ENCODE measurements at places on chromosomes 13 and 19.

GRCh38 chr19:280541-281009 is 10.6 kb downstream of the PLPP2 start:
- H3K27me3 ChIP-seq: peaks cover 23% of the 10 kb centered on the region
- no peaks in the 10 kb centered on the region for H3K36me3 ChIP-seq
- no peak for DNase-seq
- H3K4me1 ChIP-seq: no peaks in the 10 kb centered on the region
- no peak overlapping the region for H3K4me3 ChIP-seq
- no peak overlapping the region for H3K27ac ChIP-seq

DNA sequence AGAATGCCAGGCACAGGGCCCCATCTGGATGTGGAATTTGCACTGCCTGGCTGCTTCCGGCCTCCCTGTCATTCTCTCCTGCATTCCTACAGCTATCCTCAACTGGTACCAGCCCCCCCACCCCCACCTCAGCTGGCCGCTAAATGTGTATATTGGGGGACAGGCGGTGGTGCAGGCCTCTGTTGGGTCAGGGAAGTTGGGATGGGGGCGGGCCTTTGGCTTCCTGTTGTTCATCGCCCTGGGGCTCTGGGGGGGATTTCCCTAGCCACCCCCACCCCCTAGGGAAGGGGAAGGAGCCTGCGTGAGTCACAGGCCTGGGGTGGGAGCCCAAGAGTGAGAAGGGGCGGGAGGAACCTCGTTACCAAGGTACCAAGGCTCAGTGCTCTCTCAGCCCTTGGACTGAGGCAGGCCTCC is 10.6 kb downstream of the POU2F2 start:
- peaks cover 54% of the 10 kb centered on the region for H3K4me1 ChIP-seq
- H3K27ac ChIP-seq: peak overlapping the region; percentile 91
- peak; percentile 81 for DNase-seq
- no peaks in the 10 kb centered on the region for H3K27me3 ChIP-seq
- peak overlapping the region; percentile 40 for H3K4me3 ChIP-seq
- peaks cover 17% of the 10 kb centered on the region for H3K36me3 ChIP-seq

- DNase-seq: no peak
- H3K36me3 ChIP-seq: peaks cover 36% of the 10 kb centered on the region
- H3K4me1 ChIP-seq: peaks cover 55% of the 10 kb centered on the region
- H3K4me3 ChIP-seq: no peak overlapping the region
Observed at GRCh38 chr19:10768369-10768768, 50.5 kb downstream of the DNM2 start.

GRCh38 chr13:22265563-22265962 is 594.7 kb downstream of the FGF9 start:
- no peaks in the 10 kb centered on the region for H3K4me1 ChIP-seq
- H3K27me3 ChIP-seq: no peaks in the 10 kb centered on the region
- H3K36me3 ChIP-seq: no peaks in the 10 kb centered on the region

DNA sequence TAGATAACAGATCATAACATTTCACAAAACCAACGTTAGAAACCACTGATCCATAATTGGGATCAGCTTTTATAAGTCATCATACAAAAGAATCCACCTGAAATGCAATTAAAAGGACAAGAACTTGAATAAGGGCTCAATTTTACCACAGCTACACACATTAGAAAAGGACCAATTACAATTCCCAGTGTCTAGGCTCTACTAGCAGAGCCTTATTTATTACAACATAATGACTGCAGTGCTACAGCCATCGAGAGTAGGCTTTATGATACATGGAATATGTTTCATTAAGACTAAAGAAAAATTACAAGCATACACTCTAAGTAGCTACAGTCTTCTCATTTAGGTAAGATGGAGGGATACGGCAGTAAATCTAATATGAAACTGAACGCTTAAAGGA is 2.9 kb downstream of the RBM26 start:
- no peak for DNase-seq
- H3K27ac ChIP-seq: no peak overlapping the region
- peaks cover 21% of the 10 kb centered on the region for H3K4me1 ChIP-seq

DNA sequence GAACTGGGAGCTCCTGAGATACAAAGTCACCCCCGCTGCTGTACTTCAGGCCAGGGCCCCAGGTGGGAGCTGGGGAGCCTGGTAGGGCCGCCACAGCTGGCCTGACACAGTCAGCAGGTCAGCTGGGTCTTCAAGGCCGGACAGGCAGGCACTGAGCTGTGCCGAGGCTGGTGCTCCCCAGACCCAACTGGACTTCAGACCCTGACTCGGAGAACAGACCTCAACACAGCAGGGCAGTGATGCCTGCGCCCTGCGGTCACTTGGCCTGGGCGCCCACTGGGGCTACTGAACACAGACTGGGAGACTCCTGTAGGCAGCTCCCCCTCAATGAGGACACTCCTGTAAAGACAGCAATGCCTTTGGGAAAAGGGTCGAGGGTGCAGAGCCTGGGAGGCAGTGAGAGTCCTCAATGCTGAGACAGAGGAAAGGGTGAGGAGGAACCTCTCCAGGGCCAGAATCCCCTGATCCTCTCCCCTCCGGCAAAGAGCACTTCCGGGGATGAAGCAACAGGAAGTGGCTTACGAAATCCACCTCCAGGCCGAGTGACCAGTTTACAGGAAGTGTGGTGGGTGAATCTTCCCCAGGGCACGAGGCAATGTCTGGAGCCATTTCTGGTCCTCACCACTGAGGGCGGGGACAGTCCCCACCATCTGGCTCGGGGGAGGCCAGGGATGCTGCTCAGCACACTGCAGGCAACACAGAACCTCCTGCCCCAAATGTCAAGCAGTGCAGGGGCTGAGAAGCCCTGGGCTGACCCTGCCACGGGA is 40.8 kb upstream of the ISYNA1 start:
- peak overlapping the region; percentile 72 for H3K27ac ChIP-seq
- H3K36me3 ChIP-seq: peaks cover 9% of the 10 kb centered on the region
- H3K4me3 ChIP-seq: no peak overlapping the region
- no peaks in the 10 kb centered on the region for H3K27me3 ChIP-seq

- no peak overlapping the region for H3K4me3 ChIP-seq
- peaks cover 78% of the 10 kb centered on the region for H3K36me3 ChIP-seq
- no peak overlapping the region for H3K27ac ChIP-seq
- no peak for DNase-seq
- H3K4me1 ChIP-seq: peaks cover 63% of the 10 kb centered on the region
- no peaks in the 10 kb centered on the region for H3K27me3 ChIP-seq
Observed at GRCh38 chr19:8456064-8456463, 11.3 kb downstream of the HNRNPM start.

DNA sequence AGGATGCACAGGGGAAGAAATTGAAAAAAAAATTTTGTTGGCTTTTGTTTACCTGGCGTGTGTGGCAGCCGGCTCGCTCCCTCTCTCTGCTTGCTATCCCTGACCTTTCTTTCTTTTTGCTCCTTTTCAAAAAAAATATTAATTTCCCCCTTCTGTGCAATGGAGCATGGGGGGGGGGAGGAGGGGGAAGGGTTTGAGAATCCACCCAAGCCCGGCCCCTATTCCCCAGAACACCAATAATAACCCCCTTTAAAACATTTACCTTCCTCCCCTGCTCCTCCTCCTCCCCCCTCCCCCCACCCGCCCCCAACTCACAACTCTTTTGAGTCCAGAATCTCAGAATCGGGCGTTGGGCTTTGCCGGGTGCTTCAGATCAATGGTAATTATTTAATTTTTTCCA is 28.4 kb downstream of the NFIX start:
- DNase-seq: no peak
- H3K27ac ChIP-seq: no peak overlapping the region
- H3K27me3 ChIP-seq: peaks cover 21% of the 10 kb centered on the region
- peaks cover 23% of the 10 kb centered on the region for H3K4me1 ChIP-seq
- H3K36me3 ChIP-seq: no peaks in the 10 kb centered on the region

- H3K4me3 ChIP-seq: no peak overlapping the region
- no peak overlapping the region for H3K27ac ChIP-seq
- H3K27me3 ChIP-seq: peaks cover 9% of the 10 kb centered on the region
- no peaks in the 10 kb centered on the region for H3K36me3 ChIP-seq
Observed at GRCh38 chr13:79662882-79663281, 181.9 kb downstream of the NDFIP2 start.

DNA sequence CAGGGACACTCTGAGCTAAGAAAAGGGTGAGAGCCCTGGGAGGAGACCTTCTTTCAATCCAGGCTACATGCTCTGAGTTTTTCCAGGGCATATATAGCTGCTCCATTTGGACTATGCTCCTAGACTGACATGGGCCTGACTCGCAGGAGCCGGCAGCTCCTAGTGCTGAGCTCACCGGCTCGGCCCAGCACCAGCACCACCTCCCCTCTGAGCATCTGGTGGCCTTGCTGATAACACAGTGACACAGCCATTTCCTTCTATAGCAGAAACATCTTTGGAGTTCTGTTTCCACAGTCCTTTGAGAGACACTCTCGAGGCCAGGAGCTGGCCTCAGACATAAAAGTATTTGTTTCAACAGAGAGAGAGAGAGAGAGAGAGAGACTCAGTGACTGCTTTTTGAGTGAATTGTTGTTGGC is 184.9 kb downstream of the TM9SF2 start:
- no peaks in the 10 kb centered on the region for H3K36me3 ChIP-seq
- no peak overlapping the region for H3K4me3 ChIP-seq
- H3K27ac ChIP-seq: no peak overlapping the region

DNA sequence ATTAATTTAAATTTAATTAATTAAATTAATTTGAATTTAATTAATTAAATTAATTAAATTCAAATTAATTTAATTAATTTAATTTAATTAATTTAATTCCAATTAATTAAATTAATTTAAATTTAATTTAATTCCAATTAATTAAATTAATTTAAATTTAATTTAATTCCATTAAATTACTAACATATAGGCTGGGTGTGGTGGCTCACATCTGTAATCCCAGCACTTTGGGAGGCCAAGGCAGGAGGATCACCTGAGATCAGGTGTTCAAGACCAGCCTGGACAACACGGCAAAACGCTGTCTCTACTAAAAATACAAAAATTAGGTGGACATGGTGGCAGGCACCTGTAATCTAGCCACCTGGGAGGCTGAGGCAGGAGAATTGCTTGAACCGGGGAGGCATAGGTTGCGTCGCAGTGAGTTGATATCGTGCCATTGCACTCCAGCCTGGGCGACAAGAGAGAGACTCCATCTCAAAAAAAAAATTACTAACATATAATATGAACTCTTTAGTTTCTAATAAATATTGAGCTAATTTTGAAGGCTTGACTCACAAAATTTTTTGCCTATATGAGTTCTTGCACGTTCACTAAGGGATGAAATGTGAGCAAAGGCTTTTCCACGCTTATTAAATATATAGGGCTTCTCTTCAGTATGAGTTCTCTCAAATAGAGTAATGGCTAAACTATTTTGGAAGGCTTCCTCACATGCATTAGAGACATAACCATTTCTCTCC is 9.0 kb upstream of the USP29 start:
- DNase-seq: no peak
- H3K36me3 ChIP-seq: no peaks in the 10 kb centered on the region
- H3K27ac ChIP-seq: no peak overlapping the region
- H3K4me1 ChIP-seq: no peaks in the 10 kb centered on the region

DNA sequence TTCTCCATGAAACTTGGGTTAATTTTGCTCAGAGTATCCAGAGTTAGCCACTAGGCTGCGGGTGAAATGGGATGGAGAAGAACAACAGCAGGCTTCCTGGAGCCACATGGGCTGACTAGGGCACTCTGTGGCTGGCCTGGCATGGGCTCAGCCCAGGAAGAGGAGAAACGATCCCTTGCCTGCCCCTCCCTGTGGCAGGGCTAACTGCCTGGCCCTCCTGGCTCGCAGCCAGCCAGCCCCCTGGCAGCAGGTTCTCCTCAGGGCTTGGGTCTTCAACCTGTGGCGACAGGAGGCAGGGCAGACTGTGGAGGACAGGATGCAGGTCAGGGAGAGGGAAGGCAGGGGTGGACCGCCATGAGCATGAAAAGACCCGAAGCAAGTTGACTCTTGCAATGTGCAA is 78.7 kb upstream of the GPR183 start:
- no peak for DNase-seq
- H3K27ac ChIP-seq: peak overlapping the region; percentile 57
- H3K27me3 ChIP-seq: no peaks in the 10 kb centered on the region
- H3K4me3 ChIP-seq: no peak overlapping the region
- peaks cover 20% of the 10 kb centered on the region for H3K36me3 ChIP-seq

DNA sequence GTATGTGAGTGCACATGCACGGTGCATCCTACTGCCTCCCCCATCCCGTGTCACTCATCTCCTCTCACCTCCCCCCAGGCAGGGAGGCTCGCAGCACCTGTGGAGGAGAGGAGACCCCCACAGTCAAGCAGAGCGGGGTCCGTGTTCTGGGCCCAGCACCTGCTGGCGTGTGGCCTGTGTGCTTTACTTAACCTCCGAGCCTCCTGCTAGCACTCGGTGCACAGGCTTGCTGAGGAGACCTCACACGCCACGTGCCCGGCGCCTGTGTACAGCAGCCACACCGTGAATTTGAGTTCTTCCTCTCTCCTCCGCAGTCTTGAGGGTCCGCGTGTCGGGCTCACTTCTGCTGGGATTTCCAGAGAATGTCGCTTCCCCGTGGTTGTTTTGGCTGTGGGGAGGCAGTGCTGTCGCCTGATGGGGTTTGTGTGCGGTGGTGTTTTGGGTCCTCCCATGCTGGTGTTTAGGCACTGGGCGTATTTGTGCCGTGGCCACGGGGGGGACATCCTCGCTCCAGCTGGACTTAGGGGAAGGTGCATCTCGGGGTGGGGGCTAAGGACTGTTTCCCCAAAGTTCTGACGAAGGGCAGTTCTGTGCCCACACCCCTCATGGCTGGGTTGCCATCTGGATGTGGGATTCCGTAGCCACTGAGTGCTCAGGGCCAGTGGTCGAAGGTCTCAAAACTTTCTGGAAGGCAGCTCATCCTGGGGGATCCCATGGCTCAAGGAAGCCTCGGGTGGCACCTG is 34.8 kb upstream of the TMEM255B start:
- H3K27me3 ChIP-seq: peaks cover 1% of the 10 kb centered on the region
- H3K36me3 ChIP-seq: no peaks in the 10 kb centered on the region
- no peak for DNase-seq
- H3K27ac ChIP-seq: peak overlapping the region; percentile 66

DNA sequence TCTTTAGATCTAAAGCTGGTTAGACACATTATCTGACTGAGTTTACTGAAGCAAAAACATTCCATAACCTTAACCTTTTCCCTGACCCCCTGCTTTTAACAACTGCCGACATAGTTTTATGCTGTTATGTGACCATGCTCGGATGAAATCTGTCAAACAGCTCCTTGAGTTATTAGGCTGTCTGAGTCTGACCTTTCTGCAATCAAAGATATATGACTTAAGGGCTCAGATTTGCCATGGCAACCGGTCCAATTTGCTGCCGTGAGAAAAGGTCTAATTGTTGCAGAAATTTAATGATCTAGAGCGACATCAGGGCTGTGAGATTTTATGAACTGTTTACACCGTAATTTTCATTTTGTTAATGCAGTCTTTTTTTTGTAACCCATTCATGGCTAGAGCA is 61.8 kb downstream of the URI1 start:
- H3K27me3 ChIP-seq: no peaks in the 10 kb centered on the region
- no peak overlapping the region for H3K27ac ChIP-seq
- peaks cover 18% of the 10 kb centered on the region for H3K36me3 ChIP-seq
- H3K4me3 ChIP-seq: no peak overlapping the region

- no peak for DNase-seq
- H3K36me3 ChIP-seq: peaks cover 14% of the 10 kb centered on the region
- no peak overlapping the region for H3K27ac ChIP-seq
- H3K27me3 ChIP-seq: no peaks in the 10 kb centered on the region
- H3K4me3 ChIP-seq: no peak overlapping the region
Observed at GRCh38 chr13:39034085-39034484, 3.8 kb downstream of the PROSER1 start.

- no peak overlapping the region for H3K27ac ChIP-seq
- peaks cover 19% of the 10 kb centered on the region for H3K4me1 ChIP-seq
- H3K27me3 ChIP-seq: no peaks in the 10 kb centered on the region
- H3K36me3 ChIP-seq: no peaks in the 10 kb centered on the region
- DNase-seq: no peak
Observed at GRCh38 chr13:30113551-30113950, 193.8 kb downstream of the KATNAL1 start.

Measured in CD4-positive, alpha-beta T cell (primary cell).